ENCODE measurements at places on chromosomes 12 and 14.

DNA sequence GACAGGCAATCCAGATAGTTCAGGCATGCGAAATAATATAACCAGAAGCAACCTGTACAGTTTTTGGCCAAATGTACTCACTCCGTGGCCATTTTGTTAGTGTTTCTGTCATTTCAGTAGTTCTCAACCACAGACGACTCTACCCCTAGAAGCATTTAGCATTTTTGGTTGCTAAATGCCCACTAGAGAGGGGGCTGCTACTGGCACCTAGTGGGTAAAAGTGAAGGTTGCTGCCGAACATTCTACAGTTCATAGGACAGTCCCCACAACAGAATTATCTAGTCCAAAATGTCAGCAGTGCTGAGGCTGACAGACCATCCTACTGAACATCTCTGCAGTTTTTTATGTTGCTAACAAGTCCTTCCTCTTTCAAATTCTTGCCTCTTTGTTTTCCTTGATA is 107.4 kb downstream of the TSHR start:
- peak; percentile 14 for DNase-seq

GRCh38 chr12:100927826-100928225 is 133.2 kb downstream of the ANO4 start:
- peak; percentile 44 for DNase-seq

- DNase-seq: no peak
Measured at GRCh38 chr14:104288272-104288671, 149.9 kb downstream of the KIF26A start.

GRCh38 chr14:65847075-65847847 is 434.7 kb downstream of the FUT8 start:
- DNase-seq: no peak

DNA sequence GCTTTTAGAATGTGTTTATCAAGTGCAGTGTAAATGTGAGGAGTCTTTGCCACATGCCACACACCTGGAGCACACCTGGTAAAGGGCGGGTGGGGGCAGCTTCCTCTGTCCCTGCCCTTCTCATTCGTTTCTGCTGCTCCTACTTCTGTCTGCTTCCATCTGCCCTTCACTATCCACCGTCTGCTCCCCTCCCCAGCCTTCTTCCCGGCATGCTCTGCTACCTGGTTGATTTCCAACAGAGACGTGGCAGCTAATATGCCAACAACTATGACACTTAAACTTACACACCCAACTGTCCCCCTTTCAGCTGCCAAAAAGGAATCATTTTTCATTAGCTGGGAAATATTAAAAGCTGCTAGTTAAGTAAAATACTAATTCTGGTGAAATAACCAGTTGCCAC is 9.1 kb upstream of the CARMIL3 start:
- no peak for DNase-seq

- DNase-seq: no peak
Measured at GRCh38 chr12:80056232-80056631, 43.1 kb upstream of the OTOGL start.

DNA sequence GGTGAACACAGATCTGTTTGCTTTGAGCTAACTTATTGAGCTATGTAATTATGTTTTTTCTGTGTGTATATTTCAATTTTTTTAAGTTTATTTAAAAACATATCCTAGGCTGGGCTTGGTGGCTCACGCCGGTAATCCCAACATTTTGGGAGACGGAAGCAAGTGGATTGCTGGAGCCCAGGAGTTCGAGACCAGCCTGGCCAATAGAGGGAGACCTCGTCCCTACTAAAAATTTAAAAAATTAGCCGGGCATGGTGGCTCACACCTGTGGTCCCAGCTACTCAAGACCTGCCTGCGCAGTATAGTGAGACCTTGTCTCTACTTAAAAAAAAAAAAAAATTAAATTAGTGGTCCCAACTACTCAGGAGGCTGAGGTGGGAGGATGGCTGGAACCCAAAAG is 16.2 kb upstream of the RNASE1 start:
- DNase-seq: peak; percentile 9

GRCh38 chr12:89156340-89156739 is 196.0 kb downstream of the DUSP6 start:
- DNase-seq: no peak

DNA sequence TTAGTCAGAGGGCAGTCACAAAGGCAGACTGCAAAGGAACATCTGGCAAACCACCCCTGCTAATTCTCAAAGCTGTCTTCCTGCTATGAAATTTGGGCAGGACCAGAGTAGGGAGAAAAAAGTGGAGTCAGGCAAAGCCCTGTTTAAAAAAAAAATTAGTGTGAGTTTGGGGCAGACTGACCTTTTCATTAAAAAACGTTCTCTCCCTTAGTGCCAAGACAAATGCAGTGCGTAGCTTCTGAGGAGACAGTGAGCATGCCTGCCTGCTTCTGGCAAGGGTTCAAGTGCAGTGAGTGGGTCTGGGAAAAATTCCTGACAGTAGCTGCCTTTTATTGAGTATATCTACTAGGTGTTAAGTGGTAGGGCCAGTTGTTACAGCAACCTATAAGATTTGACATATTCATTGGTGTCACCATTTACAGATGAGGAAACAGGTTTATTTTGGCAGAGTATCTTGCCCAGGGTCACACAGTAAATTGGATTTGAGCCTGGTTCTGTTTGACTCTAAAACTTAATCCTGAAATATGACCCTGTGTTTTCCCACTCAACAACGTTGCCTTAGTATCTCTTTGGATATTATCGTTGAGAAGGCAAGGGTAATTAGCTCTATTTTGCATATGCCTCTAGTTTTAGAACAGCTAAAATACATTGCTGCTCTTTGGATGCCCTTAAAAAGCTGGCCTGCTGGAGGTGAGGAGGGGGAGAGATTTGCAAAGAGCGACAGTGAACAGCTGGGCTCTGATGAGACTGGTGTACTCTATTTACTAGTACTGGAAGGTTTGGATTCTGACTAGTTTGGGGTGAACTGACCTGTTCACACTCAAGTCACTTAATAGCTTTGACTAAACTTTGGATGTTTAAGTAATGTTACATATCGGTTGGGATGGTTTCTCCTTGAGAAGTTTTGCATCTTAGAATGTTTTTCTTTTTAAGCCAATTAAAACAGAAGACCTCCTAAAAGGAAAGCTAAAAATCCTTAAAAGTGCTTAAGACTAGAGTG is 72.8 kb downstream of the PAPOLA start:
- peak; percentile 31 for DNase-seq

DNA sequence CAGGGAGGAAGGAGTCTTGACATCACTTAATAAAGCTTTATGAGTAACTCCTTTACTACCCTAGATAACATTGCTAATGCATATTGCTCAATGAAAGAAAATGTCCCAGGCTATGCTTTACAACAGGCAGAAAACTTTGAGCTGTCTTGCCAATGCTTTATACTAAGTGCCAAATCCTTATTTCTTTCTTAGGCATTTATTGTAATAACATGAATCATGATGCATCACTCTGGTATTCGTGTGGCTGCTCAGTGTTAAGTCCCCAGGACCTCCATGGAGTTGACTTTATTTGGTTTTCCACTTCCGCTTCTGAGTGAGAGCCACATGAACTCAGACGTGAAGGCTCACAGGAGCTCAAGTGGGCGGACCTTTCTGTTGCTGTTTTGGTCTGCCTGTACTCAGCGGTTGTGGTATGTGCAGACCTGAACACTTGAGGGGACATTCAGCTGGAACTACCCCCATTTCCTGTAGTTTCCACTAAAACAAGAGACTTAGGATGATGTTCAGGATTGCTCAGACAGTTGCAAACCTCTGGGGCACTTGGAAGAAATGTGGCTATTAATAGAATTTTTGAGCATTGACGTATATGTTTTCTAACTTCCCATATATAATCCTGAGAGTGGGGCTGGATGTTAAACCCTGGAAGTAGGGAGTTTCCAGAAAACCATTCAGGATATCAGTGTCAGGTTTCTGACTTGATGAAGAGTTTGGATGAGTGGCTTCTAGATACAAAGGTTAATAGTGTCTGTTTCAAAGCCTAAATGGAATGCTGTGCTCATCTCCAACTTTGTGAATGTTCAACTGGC is 258.6 kb downstream of the MSRB3 start:
- peak; percentile 89 for DNase-seq

GRCh38 chr12:110528277-110528839 is 26.2 kb downstream of the RAD9B start:
- DNase-seq: no peak

GRCh38 chr12:117334855-117335587 is 26.4 kb downstream of the NOS1 start:
- no peak for DNase-seq

- DNase-seq: no peak
Measured at GRCh38 chr14:23937203-23937602, 16.4 kb upstream of the DHRS4 start.

DNA sequence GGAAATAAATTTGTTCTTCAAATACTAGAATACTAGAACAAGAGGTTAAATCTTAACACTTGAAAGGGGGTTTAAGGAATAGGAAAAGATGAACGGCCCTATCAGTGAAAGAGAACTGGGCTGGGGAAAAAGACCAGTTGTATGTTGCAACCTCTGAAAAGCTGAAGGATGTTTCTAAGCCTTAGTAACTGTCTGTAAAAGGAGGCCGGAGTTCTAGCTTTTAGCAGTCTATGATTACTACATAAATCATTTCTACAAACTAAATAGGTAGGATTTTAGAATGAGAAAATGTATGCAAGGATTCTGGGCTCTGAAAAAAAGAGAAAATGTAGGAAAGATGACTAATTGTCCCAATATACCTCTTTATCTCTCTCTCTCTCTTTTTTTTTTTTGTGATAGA is 4.9 kb downstream of the CERS5 start:
- DNase-seq: no peak

DNA sequence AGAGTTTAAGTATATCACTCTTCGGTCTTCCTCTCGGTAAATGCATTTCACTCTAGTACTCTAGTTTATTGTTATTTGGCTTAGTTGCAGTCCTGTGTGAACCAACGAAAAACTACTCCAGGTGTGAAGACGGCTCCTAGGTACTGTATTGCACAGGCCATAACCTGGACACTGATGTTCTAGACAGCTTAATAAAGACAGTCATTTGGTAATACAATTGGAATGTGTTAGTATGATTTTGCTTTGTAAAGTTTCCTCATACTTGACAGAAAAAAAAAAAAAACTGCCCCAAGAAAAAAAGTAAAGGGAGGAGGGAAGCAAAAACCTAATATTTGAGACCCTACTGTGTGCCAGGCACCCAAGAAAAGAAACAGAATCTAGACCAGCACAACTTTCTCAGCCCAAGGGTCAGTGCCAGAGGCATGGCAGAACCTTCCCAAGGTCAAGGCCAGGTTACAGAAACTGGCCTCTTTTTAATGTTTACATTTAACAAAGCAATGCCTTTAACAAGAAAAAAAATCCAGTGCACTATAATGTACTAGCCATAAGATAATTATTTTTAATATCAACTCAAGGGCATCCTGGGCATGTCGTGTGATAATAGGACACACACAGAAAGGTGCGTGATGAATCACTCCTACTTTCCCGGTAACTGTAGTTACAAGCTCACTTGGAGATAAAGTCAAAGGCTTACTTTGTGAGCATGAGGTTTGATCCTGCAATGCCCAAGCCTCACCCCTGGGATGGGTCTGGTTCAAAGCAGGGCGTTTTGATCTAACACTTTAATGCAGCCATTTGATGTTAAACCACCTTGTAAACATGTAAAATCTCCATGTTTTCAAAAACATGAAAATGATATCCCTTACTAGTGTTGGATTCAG is 110.6 kb downstream of the BMP4 start:
- no peak for DNase-seq

DNA sequence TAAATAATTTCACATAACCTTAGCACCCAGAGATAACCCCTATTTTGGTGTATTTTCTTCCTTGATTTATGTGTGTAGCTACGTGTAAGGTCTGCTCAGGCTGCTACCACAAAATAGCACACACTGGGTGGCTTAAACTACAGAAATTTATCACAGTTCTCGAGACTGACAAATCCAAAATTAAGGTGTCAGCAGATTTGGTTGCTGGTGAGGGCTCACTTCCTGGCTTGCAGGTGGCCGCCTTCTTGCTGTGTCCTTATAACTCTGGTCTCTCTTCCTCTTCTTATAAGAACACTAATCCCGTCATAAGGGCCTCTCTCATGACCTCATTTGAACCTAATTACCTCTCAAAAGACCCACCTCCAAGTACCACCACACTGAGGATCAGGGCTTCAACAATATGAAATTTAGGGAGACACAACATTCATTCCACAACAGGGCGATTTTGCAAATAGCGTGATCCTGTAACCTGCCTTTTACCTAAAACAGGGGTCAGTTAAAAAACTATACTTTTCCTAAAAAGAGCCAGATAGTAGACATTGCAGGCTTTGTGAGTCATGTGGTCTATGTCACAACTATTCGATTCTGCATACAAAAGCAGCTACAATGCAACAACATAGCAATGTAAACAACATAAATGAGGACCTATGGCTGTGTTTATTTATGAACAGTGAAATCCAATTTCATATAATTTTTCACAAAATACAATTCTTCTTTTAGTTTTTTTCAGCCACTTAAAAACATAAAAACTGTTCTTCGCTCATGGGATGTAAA is 371.7 kb downstream of the DPF3 start:
- DNase-seq: no peak

DNA sequence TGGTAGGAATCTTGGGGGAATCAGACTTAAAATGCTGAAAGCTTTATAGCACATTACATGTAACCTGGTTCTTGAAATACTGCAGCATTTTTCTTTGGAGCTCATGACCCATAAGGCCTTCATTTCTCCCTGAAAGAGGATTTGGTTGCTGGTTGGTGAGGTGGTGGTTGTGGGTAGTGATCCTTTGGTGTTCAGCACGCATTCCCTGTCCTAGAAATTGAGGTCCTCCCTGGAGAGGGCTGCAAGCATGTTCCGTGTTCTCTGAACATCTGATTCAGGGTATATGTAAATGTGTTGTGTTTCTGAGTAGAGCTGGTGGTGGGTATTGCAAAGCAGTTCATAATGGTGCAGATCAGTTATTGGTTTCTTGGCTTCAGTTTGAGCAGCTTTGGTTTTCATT is 2.0 kb downstream of the SCN8A start:
- DNase-seq: no peak

DNA sequence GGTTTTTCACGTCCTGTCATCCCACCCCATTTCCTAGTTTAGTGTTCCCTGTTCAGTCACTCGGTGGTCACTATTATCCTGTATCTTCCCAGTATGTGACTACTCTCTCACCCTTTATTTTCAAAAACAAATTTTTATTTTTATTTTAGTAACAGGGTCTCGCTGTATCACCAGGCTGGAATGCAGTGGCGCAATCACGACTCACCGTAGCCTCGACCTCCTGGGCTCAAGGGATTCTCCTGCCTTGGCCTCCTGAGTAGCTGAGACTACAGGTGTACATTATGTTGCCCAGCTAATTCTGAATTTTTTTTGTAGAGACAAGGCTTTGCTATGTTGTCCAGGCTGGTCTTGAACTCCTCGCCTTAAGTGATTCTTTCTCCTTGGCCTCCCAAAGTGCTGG is 20.1 kb upstream of the PRICKLE1 start:
- no peak for DNase-seq

GRCh38 chr14:21136024-21136423 is 19.8 kb downstream of the OR5AU1 start:
- DNase-seq: no peak

All from myocyte (in vitro differentiated cells).